ENCODE measurements at places on chromosomes 11 and 22.

- DNase-seq: no peak
These were observed 6.3 kb downstream of the NRXN2 start for GRCh38 chr11:64716473-64717267.

GRCh38 chr11:119222308-119222707 is 16.2 kb downstream of the CBL start:
- DNase-seq: no peak

- no peak for DNase-seq
These were observed 143.4 kb upstream of the ANO3 start for GRCh38 chr11:26188554-26188953.

GRCh38 chr11:29452146-29452545 is 564.7 kb downstream of the KCNA4 start:
- no peak for DNase-seq

DNA sequence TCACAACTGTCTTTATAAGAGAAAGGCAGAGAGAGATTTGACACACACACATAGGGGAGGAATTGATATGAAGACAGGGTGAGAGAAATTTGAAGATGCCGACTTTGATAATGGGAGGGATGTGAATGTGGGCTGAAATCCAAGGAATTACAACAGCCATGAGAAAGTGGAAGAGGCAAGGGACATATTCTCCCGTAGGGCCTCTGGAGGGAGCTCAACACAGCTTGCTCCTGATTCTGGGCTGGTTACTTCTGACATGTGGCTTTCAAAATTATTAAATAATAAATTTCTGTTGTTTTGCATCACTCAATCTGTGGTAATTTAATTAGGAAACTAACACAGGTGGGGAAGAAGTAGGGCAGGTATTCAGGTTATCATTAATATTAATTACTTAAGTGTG is 282.9 kb downstream of the LUZP2 start:
- no peak for DNase-seq

DNA sequence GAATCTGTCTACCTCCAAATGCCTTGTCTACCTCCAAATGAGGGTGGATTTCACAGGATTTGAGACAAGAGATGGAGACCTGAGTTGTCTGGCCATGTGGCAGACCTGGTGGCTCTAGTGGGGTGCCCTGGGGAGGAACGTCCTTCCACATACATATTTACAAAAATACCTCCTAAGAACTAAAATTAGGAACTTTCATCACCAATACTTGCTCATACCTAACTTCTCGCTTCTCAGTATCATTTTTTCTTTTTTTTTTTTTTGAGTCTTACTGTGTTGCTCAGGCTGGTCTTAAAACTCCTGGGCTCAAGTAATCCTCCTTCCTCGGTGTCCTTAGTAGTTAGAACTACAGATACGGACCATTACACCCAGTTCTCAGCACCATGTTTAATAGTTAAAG is 117.9 kb downstream of the MED15 start:
- no peak for DNase-seq

DNA sequence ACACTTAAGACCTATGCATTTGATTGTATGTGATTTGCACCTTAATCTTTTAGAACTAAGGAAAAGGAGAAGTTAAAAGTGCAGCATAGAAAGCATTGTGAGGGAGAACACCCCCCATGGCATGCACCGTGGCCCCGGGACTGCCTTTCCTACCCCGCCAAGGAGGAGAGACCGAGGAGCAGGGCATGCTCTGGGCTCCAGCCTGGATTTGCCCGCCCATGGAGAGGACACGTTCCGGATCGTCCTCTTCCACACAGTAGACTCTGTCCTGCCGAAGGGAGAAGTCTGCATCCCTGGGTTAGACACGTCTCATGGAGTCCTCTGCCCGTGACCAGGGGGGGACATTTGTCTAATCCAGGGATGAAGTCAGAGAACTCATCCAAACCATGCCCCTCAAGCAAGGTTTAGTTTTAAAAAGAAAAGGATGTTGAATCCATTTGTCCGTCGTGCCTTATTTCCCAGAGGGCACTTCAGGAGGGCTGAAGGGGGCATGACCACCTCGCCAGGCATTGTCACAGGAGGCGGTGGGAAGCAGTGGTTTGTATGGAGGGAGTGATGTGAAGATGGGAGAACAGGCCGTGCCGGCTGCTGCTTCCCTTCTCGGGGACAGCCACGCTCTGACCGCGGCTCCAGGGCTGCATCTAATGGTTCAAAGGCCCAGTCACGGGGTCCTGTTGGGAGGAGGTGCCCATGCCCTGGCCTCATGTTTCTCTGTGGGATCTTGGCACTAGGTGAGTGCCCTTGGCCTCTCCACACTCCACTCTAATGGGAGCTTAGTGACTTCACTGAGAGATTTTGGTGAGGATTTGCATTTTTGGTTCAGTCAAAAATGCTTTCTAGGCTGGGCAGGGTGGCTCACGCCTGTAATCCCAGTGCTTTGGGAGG is 66.2 kb upstream of the GAL start:
- DNase-seq: no peak

DNA sequence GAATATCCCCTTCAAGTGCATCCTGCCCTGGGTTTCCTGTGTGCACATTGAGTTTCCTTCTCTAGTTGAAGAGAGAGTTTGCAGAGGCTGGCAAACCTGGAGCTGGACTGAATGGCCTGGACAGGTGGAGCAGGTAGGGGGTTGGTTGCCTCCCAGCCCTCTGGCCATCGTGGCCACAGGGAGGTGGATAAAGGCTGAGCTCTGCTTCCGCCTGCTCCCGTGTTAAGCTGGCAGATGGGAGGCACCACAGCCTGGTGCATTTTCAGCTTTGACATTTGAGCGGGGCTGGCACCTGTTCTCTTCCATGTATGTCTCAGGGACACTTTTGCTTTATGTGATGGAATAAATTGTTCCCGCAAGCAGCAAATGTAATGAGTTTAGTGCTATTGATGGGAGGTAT is 11.1 kb downstream of the MICAL2 start:
- DNase-seq: no peak

DNA sequence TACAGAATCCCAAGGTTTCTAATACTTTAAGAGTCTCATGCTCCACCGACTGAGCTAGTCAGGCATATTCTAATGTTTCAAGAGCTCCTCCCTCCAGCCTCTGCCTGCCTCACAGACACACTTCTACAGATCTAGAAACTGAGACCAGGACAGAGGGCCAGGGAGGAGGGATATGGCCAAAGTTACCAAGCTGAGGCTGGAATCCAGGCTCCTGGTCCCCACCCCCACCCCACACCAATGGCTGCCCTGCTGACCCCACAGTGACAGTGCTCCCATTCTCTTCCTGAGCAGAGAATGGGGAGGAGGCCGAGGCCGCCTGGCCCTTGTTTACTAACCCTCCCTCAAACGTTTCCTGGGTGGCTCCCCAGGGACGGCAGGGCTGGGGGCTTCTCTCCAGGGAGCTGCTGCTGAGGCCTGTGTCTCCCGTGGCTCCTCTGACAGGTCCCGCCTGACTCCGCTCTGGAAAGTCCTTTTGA is 2.2 kb downstream of the PLEKHB1 start:
- DNase-seq: no peak

DNA sequence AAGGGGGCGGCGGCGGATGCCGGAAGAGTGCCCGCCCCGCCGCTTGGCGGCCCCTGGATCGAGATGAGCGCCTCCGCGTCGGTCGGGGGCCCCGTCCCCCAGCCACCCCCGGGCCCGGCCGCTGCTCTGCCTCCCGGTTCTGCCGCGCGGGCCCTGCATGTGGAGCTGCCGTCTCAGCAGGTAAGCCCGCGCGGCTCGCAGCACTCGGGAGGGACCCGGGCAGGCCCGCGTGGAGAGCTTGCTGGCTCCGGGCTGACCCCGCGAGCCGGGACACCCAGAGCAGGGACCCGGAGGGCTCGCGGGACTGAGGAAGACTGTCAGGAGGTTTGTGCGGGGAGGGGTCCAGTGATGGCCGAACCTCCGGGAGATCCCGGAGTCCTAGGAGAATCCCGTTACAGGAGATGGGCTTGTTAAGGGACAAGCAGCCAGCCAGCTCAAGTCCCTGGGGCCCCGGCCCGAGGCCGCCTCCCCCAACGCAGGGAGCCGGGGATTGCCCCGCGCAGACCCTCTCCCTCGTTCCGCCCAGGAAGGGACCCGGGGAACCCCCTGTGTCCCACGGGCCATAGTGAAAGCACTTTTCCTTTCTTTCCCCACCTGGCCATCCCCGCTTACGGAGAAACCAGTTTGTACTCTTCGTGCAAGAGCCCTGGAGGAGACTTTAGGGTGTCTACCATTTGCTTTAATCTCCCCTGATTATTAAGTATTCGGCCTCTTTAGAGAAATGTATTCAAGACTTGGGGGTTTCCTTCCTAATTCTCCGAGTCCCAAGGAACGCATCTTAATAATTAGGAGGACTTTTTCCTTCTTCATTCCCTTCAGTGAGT is 547 bp downstream of the UVRAG start:
- DNase-seq: peak; percentile 50

- DNase-seq: no peak
These were observed 7.6 kb upstream of the FTH1 start for GRCh38 chr11:61974766-61975631.

- DNase-seq: no peak
These were observed 19.5 kb downstream of the TXN2 start for GRCh38 chr22:36461665-36462649.

- DNase-seq: peak; percentile 94
These were observed 10.4 kb upstream of the C1QTNF6 start for GRCh38 chr22:37198258-37199102.

- DNase-seq: peak; percentile 72
These were observed 1.6 kb downstream of the SPTBN2 start for GRCh38 chr11:66727282-66728037.

GRCh38 chr11:61024938-61025820 is 53.7 kb downstream of the CD6 start:
- DNase-seq: no peak

DNA sequence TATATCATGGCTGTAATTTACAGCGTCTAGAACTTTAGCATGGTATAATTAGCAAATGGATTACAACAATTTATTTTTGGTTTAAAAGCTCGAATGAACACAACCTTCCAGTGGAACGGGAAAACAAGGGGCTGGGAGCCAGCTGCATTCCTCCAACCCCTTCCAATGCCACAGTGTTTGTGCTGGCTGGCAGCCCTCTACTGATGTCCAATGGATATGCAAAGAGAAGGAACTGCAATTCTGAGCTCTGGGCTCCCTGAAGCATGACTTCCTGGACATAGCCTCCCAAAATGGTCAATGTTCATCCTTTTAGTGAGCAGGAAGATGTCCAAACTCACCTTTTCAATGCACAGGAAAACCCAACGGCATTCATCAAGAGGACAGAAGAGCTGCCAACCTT is 288.3 kb downstream of the TENM4 start:
- no peak for DNase-seq

DNA sequence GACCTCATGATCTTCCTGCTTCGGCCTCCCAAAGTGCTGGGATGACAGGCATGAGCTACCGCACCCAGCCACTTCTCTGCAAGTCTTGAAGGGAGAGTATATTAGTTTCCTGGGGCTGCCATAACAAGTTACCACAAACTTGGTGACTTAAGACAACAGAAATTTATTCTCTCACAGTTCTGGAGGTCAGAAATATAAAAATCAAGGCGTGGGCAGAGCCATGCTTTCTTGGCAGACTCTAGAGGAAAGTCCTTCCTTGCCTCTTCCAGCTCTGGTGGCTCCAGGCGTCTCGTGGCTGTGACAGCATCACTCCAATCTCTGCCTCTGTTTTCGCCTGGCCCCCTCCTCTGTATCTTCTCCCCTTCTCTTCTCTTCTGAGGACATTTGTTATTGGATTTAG is 110.2 kb upstream of the NAV2 start:
- no peak for DNase-seq

DNA sequence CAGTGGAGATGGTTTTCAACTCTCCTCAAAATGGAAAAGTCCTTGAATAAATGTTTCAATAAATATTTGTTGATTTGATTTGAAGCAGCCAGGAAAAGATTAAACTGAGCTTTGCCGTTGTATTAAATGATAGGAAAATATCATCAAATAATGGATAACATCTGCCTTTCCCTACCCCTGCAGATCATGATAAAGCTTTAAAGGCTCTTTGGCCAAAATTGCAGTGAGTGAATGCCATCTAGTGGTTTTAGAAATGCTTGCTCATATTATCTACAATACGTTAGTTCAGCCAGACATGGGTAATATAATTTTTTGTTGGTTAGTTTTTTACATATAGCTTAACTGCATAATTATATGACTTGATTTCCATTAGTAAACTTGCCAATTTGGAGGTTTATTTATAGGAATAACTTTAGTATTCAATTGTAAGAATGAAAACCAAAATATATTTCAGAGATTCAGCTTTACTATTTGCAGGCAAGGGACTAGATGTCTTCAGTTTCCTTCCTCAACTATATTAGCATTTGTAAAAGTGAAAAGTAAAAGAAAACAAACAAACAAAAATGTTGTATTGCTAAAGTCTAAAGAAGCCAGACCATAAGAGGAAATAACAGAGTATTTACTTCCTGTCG is 159.2 kb downstream of the MSANTD4 start:
- peak; percentile 58 for DNase-seq

- no peak for DNase-seq
These were observed 21.1 kb downstream of the MRGPRD start for GRCh38 chr11:68959465-68960293.

DNA sequence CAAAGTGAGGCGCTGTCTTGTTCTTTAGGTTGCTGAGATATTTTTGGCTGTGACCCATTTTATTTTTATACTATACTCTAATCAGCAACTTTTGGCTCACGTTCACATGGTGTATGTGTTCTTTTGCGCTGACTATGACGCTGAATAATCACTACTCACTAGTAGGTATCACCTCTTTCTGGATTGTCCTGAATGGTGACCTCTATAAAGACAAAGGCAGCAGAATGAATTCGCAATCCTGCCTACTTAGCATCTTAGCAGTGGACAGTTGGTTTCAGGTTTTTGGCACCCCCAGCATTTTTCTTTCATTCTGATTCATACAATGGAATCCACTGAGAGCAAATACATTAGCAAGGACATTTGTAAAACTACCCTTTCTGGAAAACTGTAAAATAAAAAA is 351.3 kb downstream of the JRKL start:
- DNase-seq: no peak

- no peak for DNase-seq
These were observed 34.3 kb upstream of the ADORA2A start for GRCh38 chr22:24393012-24393559.

GRCh38 chr11:1892116-1892515 is 421 bp upstream of the PRR33 start:
- no peak for DNase-seq

GRCh38 chr11:85948884-85949283 is 93.7 kb downstream of the CCDC83 start:
- DNase-seq: no peak

GRCh38 chr22:29377979-29378378 is 10.4 kb downstream of the AP1B1 start:
- no peak for DNase-seq

DNA sequence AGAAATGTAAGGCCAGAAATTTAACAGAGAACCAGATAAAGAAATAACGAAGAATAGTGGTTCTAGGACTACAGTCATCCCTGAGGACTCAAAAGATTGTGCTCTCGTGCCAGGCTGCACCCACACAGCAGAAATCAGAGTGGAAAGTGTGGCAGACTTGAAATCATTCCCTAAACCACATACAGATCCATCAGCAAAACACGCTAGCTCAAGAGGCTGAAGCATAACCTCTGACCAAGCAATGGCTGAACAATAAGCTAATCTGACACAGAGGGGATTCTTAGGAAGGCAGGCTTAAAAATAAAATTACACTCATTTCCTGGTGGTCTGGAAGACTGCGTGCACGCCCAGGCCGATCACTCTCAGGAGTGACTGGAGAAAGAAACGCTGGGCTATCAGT is 19.0 kb downstream of the NCF4 start:
- DNase-seq: no peak
